Mesenchymal stem cell (in vitro differentiated cells and primary cell): ENCODE measurements at places on chromosomes 4 and X.
A peak's percentile ranks its signal among the peaks of the same experiment; 100 is the strongest.

DNA sequence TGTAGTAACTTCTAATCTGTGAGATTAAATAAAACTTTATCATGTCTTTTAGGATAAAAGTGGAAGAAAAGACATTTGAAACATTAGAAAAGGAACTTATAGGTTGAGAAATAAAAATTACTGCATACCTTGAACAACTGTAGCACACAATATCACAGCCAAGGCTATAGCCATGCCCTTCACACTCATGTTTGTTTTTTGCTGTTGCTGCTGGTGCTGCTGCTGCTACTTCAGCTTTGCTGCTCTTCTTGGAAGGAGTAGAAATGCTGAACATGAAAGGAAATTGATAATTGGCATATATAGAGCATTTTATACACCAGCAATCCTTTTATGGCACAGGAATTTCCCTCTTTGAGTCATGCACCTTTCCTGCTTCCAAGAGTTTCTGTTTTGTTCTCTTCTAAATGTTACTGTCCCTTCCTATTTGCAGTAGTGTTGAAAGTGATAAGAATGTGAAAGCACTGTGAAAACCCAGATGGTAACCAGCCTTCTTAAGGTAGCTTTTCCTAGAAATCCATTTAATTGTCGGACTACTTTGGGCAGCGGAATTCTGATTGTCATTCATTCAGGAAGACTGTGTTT, at the start of gene CXCL11:
TSS of gene CXCL11 (minus strand) at position 272 of the 582 bp plus-strand sequence. CDS start at position 189, 83 bp downstream.
- no peak within 1 kb of the TSS for H3K27ac ChIP-seq
- no peak within 1 kb of the TSS for H3K4me3 ChIP-seq
- H3K4me1 ChIP-seq: no peaks in the 10 kb centered on the region
- H3K36me3 ChIP-seq: no peaks in the 10 kb centered on the region

DNA sequence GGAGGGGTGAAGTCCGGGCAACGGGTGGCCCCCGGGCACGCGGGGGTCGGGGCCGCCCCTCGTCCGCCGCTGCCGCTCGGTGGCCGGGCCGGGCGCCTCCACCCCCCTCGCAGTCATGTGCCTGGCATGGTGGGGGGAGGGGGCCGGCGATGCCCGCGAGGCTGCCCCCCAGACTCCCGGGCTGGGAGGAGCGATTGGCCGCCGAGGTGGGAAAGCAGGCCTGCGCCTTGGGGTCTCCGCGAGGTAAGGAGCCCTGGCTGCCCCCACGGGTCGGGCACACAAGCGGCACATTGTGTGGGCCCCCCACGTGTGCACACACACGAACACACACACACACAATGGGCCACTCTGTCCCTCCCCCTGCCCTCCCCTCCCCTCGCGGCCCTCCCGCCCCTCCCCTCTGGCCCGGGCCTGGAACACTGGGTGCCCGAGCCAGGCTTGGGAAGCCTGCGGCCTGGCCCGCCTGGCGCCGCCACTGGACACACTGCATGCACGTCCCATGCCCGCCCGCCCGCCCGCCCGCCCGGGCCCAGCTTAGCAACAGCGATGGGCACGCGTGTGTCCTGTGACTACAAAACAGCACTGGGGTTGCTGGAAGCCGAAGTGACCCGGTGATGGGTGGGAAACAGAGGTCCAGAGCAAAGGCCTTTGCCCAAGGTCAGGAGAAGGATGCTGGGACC, 1.3 kb downstream of the SLC6A8 start:
- H3K4me3 ChIP-seq: peak overlapping the region; percentile 37
- no peak for DNase-seq
- peaks cover 18% of the 10 kb centered on the region for H3K27me3 ChIP-seq
- peaks cover 14% of the 10 kb centered on the region for H3K36me3 ChIP-seq

DNA sequence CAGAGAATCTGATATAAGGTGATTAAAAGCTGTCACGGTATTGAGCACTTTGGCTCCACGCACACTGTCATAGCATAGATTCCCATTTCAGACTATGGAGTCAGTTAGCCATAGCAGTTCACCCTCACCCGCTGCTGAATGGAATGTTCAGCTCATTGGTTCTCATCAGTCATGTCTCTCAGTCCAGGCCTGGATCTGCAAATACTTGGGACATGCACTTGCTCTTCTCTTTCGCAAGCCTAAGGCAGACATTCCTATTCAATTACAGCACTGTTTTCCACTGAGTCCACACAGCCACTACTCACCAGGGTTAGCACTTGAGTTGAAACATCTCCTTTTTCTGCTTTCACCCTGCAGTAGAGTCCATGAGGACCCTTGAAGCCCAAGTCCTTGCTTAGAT, 30.6 kb upstream of the SCML1 start:
- DNase-seq: peak; percentile 72
- H3K4me1 ChIP-seq: no peaks in the 10 kb centered on the region
- H3K36me3 ChIP-seq: no peaks in the 10 kb centered on the region
- no peak overlapping the region for H3K4me3 ChIP-seq
- no peaks in the 10 kb centered on the region for H3K27me3 ChIP-seq

- DNase-seq: no peak
- H3K27ac ChIP-seq: no peak overlapping the region
- H3K4me1 ChIP-seq: no peaks in the 10 kb centered on the region
- no peaks in the 10 kb centered on the region for H3K27me3 ChIP-seq
- peaks cover 3% of the 10 kb centered on the region for H3K36me3 ChIP-seq
Observed at GRCh38 chr4:98423009-98423408, 161.8 kb downstream of the RAP1GDS1 start.

- no peak for DNase-seq
- H3K4me1 ChIP-seq: no peaks in the 10 kb centered on the region
- no peaks in the 10 kb centered on the region for H3K27me3 ChIP-seq
- no peak overlapping the region for H3K4me3 ChIP-seq
- no peak overlapping the region for H3K27ac ChIP-seq
Observed at GRCh38 chrX:9393571-9393970, 71.3 kb upstream of the TBL1X start.
